NCI-H1694 (cell line): ENCODE measurements at places on chromosomes 7 and 10.

DNA sequence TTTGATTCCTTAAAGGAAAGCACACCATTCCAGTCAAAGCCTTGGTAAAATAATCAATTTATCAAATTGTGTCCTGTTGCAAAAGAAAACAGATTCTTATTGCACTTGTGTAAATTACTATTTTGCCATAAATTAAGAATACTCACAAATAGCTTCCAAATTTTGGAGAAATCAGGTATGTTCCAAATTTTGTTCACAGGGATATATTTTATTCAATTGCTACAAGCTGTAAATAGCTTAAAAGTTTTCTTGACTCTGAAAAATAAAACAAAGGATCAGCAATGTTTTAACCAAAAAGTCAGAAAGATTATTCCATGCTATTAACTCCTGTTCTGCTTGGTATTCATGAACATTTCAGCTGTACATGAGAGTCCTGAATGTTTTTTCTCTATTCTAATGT is 47.4 kb upstream of the CHST3 start:
- DNase-seq: no peak

DNA sequence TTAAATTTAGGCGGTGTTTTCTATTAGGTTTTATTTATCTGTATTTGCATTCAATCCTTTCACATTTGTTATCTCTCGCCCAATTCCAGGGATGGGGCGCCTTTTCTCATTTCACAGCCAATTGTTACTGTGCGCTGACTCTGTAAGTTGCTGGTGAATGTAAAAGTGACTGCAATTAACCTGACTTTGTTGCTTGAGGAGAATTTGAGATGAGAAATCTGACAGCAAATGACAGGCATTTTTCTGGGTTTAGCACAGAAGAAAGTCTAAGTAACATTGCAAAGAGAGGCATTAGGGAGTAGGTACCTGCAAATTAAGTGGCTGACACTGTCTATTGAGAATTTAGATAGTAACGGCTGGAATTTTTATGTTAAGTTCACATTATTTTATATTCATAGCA is 16.6 kb downstream of the FOXP2 start:
- no peak for DNase-seq

GRCh38 chr7:128867241-128867640 is 4.6 kb downstream of the ATP6V1F start:
- DNase-seq: no peak

DNA sequence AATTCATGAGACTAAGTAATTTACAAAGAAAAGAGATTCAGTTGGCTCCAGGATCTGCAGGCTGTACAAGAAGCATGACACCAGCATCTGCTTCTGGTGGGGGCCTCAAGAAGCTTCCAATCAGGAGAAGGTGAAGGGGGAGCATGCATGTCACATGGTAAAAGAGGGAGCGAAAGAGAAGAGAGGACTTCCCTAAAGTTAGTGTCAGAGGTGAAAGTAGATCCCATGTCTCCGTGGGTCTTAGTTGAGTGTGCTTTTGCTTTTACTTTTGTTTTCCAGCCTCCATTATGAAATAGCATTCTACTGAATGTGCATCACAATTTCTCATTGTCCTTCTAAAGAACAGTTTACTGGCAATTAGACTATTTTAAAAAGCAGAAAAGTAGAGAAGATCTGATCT is 213.6 kb upstream of the FZD1 start:
- no peak for DNase-seq

DNA sequence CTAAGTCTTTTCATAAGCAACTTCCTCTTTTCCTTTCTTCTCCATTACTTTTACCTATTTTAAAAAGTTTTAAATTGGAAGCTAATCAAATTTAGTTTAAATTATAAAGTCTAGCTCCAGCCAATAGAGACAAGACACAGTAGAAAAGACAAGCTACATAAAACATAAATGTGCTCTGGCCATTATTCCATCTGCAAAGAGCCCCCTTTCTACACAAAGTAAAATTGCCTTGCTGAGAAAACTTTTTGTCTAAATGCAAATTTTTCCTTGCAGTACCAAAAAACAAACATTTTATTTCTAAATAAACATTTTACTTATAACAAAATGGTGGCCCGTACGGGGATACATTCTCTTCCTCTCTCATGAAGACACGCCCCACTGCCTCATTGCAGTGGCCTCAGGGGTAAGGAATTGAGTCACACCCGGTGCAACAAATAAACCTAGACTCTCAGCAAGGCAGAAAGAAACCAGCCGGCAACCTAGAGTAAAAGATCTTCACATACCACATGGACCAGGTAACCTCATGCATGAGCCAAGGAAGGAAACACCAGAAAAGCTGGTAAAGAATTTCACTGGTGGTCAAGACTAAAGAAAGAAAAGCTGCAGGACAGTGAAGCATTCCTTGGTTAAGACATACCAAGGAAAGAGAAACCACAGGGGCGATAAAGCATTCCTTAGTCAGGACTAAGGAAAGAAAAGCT is 71.6 kb upstream of the ZNF746 start:
- no peak for DNase-seq

GRCh38 chr7:128266883-128267594 is 26.0 kb downstream of the LEP start:
- DNase-seq: peak; percentile 87

DNA sequence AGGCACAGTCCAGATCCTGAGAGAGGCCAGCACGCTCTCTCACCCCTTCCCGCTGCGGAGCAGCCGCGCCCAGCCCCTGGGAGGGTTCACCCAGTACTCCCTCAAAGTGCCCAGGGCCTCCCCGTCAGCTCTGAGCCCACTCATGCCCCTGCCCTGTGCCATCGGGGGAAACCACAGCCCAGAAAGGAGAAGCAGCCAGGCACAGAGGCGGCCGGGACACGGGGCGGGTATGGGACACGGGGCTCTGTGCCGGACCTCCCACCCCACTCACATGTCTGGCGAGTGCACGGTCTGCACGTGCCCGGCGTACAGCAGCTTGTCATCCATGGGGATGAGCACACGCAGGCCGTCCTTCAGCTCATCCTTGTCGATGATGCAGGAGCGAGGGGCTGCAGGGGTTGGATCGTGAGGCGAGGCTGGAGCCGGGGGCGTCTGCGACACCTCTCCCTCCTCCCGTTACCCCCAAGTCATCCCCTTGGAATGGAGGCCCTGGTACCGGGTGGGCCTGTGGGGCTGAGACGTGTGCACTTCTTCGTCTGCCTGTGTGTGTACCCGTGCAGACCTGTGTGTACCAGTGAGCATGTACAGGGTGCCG is 38.2 kb downstream of the SLC29A4 start:
- no peak for DNase-seq

GRCh38 chr10:26879744-26880143 is 19.0 kb upstream of the ABI1 start:
- no peak for DNase-seq

GRCh38 chr7:107029061-107029763 is 15.3 kb upstream of the PRKAR2B start:
- DNase-seq: no peak

- DNase-seq: no peak
Observed at GRCh38 chr7:116552602-116553001, 27.8 kb downstream of the CAV1 start.

DNA sequence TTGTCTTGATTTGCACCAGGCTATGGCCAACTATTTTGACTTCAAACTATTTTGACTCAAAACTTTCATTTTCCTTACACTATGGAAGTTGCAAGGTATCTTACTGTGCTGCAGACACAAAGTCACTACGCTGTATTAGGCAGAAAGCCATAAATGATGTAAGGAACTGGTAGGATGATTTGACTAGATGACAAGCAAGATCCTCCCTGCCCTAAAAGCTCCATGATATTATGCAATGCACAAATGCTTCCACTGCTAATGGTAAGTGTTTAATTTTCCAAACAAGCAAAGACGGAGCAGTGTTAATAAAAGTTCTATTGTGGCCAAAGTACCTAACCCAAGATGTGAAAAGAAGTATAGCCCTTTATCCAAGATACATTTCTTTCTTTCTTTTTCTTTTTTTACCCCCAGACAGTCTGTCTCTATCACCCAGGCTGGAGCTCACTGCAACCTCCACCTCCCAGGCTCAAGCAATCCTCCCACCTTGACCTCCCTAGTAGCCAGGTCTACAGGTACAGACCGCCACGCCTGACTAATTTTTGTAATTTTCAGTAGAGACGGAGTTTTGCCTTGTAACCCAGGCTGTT is 98.2 kb downstream of the ANK3 start:
- DNase-seq: no peak

DNA sequence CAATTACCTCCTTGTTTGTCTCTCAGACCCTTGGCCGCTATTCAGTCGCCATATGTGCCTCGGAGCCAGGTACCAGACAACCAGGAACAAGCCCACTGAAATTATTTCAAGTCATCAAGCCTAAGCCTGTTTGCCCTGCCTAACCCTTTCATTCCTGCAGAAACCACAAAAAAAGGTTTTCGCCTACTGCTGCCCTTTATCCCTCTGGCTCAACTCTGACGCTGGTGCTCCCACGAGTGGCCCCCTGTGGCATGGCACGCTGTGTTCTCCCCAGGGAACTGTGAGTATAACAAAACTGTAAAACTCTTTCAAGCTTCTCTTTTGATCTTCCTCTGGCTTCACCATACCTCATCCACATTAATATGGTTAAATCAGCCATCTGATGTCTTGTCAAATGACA is 215.7 kb upstream of the CDC14C start:
- no peak for DNase-seq

DNA sequence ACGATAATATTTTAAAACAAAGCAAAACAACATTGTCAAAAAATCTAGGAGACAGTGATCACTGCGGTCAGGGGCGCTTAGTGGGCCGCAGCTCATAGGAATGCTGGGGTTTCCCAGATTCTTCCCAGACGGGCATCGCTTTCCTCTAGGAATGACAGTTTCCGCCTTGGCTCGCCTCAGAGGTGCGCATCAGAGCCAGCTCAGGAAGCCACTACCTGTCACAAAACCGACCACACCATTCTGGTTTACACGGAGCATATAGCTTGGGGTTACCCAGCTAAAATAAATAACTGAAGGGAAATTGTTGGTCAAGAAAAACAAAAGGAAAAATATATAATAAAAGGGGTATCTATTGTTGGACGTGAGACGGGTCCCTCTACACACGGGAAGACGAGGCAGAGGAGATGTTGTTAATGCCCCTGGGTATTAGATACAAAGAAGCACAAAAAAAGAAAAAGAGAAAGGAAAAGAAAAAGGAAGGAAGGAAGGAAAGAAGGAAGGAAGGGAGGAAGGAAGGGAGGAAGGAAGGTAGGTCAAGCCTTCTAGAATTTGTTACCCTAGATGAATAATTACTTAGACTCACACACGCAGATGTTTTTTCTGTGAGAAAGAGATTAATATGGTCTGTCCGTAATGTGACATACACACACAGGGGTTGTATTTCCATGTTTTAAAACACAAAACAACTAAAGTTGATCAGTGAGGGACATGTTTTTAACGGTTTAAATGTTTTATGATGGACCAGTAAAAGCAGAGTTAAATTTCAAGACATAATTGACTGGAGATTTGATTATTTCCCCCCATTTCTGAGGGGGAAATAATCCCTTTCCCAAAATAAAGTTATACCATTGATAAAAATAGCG is 292.4 kb upstream of the NFE2L3 start:
- no peak for DNase-seq
